Left renal cortex interstitium (tissue), 4 donors: ENCODE measurements at places on chromosomes 5 and 9. TPM values are rescaled to one million over a fixed set of nuclear protein-coding genes. Genes with fewer than 3 reads are reported as not detected.

Gene LCN1
- not detected for polyA plus RNA-seq

Gene MYO10
- polyA plus RNA-seq = 44.6 TPM

GRCh38 chr9:68720656-68721313 is 15.7 kb downstream of the PIP5K1B start:
- no peak for DNase-seq

GRCh38 chr9:92385953-92386352 is 18.4 kb downstream of the OGN start:
- DNase-seq = no peak

GRCh38 chr5:107952450-107952849 is 281.7 kb upstream of the EFNA5 start:
- DNase-seq = no peak

- no peak for DNase-seq
These were observed 40.0 kb downstream of the PTGES start for GRCh38 chr9:129712634-129713401.
